ENCODE measurements at places on chromosomes 2 and 18.

GRCh38 chr2:143321994-143322393 is 192.8 kb downstream of the ARHGAP15 start:
- DNase-seq = no peak

DNA sequence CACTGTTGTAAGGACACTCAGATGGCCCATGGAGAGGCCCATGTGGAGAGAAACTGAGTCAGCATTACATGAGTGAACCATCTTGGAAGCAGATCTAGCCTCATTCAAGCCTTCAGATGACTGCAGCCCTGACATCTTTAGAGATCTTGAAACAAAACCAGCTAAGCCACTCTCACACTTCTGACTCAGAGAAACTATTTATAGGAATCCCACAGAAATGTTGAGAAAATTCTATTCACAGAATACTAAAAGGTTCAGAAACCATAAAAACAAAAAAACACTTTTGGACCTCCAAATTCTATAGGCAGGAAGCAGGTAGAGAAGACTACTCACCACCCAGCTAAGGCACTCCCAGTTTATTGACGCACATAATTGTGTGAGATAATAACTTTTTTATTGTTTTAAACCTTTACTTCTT is 8.7 kb downstream of the TMEM169 start:
- DNase-seq = no peak

DNA sequence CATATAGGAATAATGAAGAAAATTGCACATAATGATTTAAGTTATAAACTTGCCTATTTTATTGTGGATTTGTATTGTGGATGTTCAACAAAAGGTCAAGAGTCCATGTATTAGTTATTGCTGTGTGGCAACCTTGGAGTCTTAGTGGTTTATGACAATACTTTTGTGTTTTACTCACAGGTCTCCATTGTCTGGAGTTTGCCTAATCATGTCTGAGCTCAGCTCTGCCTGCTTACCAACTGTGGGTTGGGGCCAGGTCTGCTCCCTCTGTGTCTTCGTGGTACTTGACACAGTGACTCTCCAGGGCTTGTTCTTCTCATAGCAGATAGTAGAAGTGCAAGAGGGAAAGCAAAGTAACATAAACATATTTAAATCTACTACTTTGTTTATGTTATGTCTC is 382.5 kb downstream of the CBLN2 start:
- DNase-seq = no peak

DNA sequence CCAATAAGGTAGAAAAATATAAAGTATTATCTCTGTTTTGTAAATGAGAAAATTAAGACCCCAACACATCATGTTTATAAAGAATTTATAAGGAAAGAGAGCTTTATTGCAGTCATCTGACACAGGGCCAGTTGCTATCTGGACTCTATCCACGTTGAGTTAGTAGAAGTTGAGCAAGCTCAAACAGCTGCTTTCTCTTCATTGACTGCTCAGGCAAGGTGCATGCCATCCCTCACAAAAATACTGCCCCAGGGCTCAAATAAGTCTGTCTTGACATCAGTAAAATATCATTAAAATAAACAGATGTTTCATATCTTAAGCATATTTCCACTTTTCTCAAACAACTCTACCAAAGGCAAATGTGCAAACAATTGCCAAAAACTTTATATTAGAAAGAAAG is 14.8 kb downstream of the COL5A2 start:
- DNase-seq = no peak

- DNase-seq = no peak
Measured at GRCh38 chr2:119422360-119423107, 9.1 kb upstream of the TMEM37 start.

GRCh38 chr2:152054593-152054992 is 44.3 kb downstream of the CACNB4 start:
- DNase-seq = peak; percentile 53

GRCh38 chr18:27709344-27709743 is 467.6 kb downstream of the CDH2 start:
- DNase-seq = no peak

GRCh38 chr2:46379213-46380037 is 82.2 kb downstream of the EPAS1 start:
- DNase-seq = peak; percentile 26

- DNase-seq = no peak
Measured at GRCh38 chr2:219976871-219977270, 349.4 kb downstream of the SLC4A3 start.
